ENCODE measurements at places on chromosomes 7 and 10.

DNA sequence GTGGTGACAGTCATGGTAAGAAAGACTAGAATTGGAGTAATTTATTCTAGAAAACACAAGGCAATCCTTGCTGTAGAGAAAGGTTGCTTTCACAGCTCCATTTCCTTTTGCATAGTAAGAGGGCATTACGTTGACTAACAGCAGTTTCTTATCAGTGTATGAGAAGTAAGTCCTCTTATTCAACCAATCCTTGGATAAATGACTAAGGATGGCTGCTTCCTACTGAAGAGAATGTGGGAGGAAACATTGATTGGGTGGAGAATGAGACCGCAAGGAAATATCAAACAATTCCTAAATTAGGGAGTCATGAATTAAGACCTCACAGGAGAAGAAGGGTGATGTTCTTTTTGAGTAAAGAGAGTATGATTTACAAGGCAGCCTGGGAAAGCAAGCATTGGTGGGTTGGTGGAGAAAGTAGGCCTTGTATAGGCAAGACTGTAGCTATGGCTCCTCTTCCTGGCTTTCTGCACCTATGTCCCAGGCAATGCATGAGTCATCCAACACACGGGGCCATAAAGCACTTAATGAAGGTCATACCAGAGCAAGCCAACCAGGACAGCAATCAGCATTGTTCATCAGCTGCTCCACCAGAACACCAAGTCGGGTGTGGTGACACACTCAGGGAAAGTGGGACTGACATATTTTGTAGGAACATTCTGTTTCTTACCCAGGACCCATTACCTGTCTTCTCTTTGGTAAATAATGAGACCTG, 5.6 kb downstream of the MGAM start:
- no peak for DNase-seq

- no peak for DNase-seq
These were observed 68.0 kb downstream of the EXOC4 start for GRCh38 chr7:133320891-133321290.

DNA sequence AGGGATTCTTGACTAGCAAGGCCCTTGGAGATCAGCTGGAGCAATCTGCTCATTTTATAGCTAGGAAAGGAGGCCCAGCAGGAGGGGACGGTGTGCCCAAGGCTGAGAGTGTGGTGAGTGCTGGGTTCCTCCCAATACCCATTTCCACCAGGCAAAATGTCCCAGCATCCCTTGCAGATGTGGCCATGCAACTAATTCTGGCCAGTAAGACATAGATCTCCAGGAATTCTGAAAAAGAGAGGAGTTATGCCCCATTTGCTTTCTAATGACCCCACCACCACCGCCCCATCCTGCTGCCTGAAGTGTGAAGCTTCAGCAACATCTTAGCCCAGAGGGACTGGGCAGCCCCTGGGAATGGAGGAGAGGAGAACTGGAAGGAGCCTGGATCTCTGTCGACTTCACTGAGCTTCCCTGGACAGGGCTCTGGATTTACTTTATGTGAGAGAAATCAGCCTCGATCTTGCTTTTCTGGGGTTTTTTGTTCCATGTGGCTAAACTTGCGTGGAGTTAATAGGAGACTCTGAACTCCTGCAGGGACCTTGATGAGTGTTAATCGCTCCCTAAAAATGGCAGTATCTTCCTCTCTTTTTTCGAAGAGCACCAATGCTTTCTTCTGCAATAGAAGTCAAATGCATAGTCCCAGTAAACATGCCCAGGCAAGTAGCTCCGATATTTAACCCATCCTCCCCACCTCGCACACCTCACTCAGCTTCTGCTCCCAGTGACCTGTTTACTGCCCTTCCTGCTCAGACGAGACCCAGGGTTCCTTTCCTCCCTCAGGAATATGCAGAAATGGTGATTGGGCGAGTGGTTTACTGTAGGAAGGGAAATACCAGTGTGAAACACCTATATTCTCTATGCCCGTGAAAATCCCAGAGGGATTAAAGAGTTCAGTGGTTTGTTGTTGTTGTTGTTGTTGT, 127.5 kb upstream of the GPR26 start:
- DNase-seq = no peak

DNA sequence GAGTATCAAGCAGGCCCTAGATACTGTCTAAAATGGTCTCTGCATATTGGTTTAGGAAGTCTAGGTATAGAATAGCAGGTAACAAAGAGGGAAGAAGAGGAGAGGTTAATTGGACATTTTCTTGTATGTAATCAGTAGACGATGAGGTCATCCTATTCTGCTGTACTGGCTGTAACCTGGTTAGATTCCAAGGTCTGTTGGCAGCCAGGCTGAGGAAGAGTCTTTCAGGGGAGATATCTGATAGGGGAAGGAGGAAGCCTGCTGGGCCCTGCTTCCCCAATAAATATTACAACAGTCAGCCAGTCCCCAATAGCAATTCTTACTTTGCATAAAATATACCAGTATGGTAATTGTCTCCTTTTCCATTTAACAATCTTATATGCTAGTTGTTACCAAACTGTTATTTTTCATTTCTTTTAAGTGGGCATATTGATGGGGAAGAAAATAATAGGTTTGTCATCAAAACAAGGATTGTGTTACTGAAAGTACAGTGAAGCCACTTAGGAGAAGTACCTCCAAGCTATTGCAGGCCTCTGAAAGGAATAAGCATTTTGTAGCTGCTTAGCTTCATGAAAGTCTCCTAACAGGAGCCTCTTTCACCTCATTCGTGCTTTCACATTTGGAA, 186.4 kb downstream of the LRRC4 start:
- DNase-seq = no peak

DNA sequence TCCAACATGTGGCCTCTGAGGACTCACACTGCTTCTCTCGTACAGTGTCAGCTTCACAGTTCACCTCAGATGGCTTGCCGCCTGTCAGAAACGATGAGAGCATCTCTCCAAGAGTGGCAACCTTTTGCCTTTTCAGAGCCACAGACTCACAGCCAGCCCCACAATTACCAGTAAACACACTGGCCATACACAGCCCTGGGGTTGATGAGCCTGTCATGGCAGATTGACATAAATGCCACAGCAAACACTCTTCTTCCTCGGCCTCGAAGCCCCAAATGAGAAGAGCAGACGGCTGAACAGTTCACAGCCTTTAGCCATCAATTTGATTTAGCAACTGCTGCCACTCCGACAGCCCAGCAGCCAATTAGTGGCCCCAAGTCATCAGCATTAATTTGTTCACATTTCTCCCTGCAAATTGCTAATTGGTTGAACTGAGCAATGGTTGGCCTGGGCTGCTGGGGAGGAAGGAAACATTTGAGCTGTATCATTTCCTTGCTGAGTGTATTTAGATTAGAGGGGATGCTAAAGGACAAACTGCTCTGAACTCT, 1142.9 kb downstream of the SORCS3 start:
- no peak for DNase-seq

DNA sequence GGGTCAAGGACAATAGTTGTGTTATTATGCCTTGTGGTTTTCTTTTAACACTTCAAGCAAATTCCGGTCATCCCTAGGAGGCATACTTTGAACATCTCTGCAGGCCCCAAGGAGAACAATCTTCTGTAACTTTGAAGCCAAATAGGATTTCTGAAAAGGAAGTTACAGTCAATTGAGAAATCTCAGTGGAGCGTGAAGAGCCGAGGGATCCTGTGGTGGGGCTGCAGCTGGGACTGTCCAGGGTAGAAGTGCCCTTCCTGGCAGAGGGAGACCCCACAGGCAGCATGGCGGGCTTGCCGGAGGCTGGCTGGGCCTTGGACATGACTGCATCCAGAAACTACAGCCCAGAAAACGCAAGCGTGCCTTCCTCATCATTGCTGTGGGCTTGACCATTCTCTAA, 179.7 kb downstream of the PTPN20 start:
- no peak for DNase-seq

GRCh38 chr7:107924841-107925504, 34.0 kb downstream of the DLD start:
- DNase-seq = no peak

GRCh38 chr7:81234896-81235295, 316.0 kb upstream of the SEMA3C start:
- DNase-seq = no peak

- no peak for DNase-seq
These were observed 590.9 kb upstream of the ANKRD30A start for GRCh38 chr10:36534471-36535002.

DNA sequence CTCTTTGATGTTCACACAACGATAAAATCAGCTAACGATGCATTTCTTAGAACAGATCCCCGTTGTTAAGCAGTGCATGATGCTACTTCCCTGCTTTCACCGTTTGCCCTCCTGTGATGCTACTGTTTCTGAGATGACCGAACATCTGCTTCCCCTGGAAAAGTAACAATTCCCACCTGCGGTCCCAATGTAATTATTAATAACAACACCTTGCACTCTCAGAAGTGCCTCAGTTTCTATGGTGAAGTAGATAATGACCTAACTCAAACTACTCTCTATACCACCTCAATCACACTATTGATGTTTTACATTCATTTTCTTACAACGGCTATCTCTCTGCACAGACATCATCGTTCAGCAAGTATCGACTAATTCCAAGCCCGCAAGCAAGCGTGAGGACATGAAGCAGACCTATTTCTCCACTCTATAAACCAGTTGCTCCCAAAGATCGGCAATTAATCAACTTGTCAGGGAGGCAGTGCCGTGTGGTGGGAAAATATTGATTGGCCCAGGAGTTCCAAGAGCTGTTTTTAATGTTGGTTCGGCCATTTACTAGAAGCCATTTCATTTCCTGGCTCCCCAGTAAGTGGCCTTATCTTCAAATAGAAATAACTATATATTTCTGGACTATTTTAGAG, 42.7 kb downstream of the FAM107B start:
- DNase-seq = no peak

DNA sequence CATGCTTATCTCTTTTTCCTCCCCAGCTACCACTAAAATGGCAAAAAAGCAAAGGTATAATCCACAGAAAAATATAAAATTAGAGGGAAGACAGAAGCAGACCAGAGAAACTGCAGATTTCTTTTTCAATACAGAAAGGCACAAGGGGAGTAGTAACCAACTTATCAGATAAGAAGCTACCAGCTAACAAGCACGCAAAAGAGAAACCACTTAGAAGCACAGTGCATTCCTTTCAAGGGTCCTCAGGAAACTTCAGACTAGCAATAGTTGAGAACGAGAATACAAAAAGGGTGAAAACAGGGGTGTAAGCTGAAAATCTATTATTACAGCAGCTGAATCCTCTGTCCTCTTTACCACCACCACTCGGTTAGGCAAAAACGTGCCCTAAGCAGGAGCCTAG, 9.9 kb upstream of the OR2A5 start:
- DNase-seq = no peak

- DNase-seq = no peak
These were observed 157.5 kb upstream of the PDE1C start for GRCh38 chr7:32227746-32228145.

DNA sequence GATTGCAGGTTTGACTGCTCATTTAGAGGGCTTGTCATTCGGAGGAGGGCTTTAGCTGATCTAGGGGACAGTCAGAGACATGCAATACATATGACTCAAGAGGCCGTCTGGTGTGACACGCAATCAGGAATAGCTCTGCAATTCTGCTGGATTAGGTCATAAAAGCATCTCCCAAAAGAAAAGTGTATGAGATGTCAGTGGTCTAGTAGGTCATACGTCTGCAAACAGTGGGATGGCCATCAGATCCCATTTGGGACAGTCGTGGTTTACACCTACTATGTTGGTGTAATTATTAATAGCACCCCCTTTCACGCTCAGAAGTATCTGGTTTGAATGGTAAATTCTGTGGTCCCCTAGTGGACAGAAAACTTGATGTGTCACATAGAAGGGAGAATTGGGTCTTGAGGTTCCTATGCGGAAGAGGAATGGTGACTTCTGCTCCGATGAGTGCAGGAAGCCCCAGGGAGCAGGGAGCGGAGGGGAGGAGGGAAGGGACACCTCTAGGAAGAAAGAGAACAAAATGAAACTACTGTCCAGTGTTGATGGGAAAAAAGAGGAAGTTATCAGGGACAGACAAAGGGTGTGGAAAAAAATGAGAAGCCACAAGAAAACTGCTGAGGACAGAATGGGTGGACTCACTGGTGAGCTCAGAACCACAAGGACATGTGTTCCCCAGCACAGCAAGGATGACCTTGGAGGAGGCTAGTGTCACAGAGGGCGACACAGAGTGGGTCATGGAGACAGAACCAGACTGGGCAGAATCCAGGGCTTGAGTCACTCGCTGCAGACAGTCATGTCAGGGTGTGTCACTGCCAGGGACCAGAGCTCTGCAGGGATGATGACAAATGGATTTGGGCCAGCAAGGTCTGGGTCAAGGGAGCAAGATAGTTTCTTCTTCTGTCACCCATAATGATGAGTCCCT, 59.9 kb downstream of the MAP3K8 start:
- DNase-seq = no peak

- DNase-seq = no peak
These were observed 561.0 kb downstream of the IPMK start for GRCh38 chr10:57706576-57707299.

GRCh38 chr10:65566906-65567305, 1358.9 kb upstream of the LRRTM3 start:
- DNase-seq = no peak

GRCh38 chr7:37061849-37062559, 337.7 kb upstream of the AOAH start:
- DNase-seq = no peak

- peak; percentile 90 for DNase-seq
These were observed at the start of gene ZNF425 for GRCh38 chr7:149125863-149126661. Gene ZNF425, minus strand, starts transcription at chr7:149126324. Its CDS starts 111 bp downstream, at chr7:149126213.

- DNase-seq = peak; percentile 68
These were observed at the start of gene TSPAN15 for GRCh38 chr10:69451209-69451783. Gene TSPAN15, plus strand, starts transcription at chr10:69451465. Its CDS starts 130 bp downstream, at chr10:69451595.

DNA sequence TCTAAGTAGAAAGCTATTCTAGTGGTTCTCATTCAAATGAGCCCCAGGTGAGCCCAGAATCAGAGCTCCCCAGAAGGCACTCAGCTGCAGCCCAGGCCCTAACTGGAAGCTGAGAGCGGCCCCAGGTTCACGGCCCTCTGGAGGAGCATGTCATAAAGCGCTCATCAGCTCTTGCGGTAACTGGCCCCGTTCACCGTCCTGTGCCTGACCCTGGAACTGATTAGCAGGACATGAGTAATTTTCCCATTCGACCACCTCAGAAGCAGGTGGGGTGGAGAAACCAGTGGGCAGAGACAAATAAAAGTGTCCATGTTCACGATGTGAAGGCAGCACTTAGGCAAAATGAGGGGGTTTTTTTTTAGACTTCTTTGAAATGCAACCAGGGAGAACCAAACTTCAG, 136.1 kb upstream of the LYZL2 start:
- no peak for DNase-seq

GRCh38 chr7:6530626-6531491, 20.4 kb downstream of the GRID2IP start:
- DNase-seq = no peak

DNA sequence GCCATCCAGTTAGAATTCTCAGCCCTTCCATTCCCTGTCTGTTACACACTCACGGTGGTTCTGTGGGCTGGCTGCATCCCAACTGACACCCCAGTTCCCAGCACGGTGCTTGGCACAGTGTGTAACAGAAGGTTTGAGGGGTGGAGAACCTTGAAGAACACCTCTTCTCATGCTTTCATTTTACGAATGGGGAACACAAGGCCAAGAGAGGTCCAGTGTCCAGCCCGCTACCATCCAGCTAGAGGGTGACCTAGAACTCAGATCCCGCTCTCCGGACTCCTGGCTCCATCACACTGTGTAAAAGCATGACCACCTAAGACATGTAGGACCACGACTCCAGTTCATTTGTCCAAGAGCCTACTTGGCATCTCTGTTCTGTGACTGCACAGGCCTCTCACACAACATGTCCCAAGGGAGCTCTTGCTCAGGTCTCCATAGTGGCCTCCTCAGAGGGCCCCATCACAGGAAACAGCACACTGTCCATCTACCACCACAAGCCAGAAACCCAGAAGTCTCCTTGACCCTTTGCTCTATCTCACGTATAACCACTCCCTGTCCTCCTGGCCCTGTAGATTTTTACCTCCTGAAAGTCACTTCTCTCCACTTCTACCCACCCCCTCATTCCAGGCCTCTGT, 2.8 kb upstream of the CDH23 start:
- DNase-seq = no peak

Measured in neural crest cell (in vitro differentiated cells).